ENCODE measurements at places on chromosomes 5 and 9.

DNA sequence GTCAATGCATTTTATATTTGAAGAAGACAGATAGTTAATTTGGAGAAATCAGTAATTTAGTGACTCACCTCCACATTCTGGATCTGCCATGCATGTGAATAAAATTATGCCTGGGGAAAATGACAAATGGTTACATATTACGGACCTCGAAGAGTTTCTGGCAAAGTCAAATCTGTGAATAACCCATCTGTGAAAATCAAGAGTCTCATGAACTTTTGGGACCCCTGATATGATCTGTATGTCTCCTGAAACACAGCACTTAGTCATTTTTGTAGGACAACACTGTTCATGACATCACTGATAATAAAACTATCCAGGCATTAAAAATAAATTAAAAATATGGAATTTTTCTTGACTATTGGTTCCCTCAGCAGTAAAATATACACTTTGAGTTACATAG lies 584.5 kb downstream of the TLE4 start:
- no peak for DNase-seq

- no peak for DNase-seq
Observed at GRCh38 chr9:101128623-101129022, 100.1 kb downstream of the PLPPR1 start.

DNA sequence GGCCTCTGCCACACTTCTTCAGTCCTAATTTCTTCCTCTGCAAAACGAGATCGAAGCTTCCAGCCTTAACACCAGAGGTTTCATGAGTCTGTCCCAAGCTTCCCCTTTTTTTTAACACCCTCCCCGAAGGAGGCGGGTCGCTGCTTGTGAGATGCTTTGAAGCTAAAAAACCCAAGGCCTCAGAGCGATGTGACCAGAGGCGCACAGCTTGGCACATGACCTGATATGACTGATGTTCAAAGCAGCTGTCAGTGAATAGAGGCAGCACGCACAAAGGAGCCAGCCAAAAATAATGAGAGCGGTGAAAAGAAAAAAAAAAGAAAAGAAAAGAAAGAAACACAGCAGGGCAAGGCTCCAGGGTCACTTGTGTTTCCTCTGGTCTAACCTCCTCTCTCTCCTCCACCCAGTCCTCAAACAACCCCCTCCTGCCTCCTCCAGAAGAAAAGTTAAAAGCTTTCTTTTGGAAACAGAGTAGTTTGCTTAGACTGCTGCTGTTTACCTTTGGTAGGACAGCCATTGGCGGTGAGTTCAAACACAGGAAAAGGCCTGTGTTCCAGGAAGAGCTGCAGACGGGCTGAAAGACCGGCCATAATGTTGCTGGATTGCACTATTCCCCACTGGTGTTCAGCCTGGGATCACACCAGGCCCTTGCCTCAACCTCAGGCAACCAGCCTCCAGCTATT lies 10.9 kb upstream of the ZNF366 start:
- no peak for DNase-seq

GRCh38 chr5:42157215-42157614 lies 232.1 kb downstream of the FBXO4 start:
- no peak for DNase-seq

GRCh38 chr5:172451771-172452197 lies 2.5 kb downstream of the SH3PXD2B start:
- DNase-seq = no peak

- no peak for DNase-seq
Observed at GRCh38 chr9:33228606-33229005, 11.4 kb upstream of the SPINK4 start.

DNA sequence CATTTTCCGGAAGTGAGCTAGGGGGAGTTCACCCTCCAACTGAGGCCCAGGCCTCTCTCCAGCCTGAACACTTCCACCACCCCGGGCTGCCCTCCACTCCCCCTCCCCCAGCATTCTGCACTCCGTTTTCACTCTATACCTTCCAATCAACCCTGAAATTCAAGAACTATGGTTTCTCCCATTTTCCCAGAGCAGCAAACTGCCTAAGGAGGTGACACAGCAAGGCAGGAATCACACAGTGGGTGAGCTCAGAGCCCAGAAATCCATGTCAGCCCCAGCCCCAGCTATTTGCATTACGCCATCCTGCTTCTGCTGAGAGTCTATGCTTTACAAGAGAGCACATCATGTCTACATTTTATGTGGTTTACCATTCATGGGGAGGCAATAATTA lies 11.9 kb downstream of the MSX2 start:
- no peak for DNase-seq

- no peak for DNase-seq
Observed at GRCh38 chr5:177399997-177400868, at the start of gene PFN3. Gene PFN3, minus strand, starts transcription at chr5:177400661. Its CDS starts 85 bp downstream, at chr5:177400576.

DNA sequence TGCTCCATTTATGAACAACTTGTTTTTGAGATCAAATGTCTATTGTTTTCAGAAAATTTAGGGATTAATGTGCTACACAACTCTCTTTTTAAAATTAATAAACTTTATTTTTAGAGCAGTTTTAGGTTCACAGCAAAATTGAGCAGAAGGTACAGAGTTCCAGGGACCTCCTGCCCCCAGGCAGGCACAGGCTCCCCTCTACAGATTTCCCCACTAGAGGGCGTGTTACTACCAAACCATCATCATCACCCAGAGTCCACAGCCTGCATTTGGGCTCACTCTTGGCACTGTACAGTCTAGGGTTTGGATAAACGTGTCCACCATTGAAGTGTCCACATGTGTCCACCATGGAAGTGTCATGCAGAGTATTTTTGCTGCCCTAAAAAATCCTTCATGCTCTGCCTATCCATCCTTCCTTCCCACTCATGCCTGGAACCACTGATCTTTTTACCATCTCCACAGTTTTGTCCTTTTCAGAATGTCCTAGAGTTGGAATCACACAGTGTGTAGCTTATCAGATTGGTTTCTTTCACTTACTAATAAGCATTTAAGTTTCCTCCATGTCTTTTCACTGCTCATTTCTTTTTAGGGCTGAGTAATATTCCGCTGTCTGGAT lies 61.7 kb downstream of the MRPL36 start:
- DNase-seq = peak; percentile 42

DNA sequence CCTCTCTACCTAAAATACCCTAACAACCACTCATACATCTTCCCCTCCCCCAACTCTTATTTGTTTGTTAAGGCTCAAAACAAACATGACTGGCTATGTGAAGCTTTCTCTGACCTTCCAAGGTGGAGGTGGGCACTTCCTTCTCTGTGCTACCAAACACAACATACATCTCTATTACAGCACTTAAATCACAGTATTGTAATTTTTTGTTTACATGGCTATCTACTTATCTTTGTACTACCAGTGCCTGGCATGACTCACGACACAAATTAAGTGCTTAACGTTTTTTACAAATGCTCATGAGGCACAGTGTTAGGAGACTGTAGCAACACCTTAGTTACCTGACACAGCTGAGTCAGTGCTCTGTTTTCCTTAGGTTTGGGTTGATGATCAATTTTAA lies 18.6 kb downstream of the HOMER1 start:
- DNase-seq = peak; percentile 79
